Chondrocyte (in vitro differentiated cells): ENCODE measurements at places on chromosomes 1 and 21. TPM values are rescaled to one million over a fixed set of nuclear protein-coding genes. Genes with fewer than 3 reads are reported as not detected.

DNA sequence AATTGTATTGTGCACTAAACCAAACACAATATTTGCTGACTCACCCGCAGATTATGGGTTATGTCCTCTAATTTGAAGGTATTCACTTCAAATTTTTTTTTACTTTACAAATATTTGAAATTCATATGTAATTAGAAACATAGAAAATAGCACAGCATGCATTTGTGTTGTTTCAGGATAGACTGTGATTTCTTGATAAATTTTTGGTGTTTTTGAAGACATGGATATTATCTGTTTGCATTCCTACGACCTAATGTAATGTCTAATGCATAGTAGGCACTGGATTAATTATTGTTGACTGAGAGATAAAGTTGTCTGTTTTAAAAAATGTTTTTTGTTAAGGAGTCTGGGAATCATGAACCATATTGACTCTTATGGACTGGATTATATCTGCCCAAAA, 850.2 kb downstream of the BRINP3 start:
- no peak for DNase-seq

DNA sequence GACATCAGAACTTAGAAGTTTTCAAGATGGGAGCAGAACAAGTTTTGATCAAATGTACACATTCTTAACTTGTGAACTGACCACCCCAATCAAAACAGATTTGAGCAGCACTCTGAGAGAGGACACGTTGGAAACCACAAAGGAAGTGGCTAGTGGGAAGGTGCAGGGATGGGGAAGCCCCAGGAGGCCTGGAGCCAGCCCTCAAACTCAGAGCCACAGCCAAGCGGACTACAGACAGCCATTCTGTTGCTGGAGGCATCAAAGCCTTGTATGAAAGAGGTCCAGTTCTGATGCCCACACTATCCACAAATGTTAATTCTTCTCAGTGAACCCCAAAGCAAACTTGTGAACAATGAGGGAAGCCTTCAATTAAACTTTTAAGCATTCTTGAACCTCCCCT, 143.6 kb upstream of the RAB4A start:
- DNase-seq: no peak

The EPS8L3 gene
- total RNA-seq: not detected in 3 replicates

DNA sequence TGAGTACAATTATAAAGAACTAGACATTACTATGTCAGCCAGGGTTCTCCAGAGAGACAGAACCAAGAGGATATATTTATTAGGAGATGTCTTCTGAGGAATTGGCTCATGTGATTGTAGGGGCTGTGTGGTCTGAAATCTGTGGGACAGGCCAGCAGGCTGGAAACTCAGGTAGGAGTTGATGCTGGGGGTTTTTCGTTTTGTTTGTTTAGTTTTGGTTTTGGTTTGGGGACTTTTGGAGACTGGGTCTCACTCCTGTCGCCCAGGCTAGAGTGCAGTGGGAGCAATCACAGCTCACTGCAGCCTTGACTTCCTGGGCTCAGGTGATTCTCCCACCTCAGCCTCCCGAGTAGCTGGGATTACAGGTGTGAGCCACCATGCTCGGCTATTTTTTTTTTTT, 132.9 kb upstream of the ERRFI1 start:
- DNase-seq: no peak

- no peak for DNase-seq
Observed at GRCh38 chr21:33268737-33269441, 2.7 kb downstream of the IL10RB start.

The GREM2 gene
- total RNA-seq: 0.05 to 0.53 TPM (median 0.13 TPM) in 3 replicates

The AKT3 gene
- total RNA-seq: 85.0 to 113 TPM (median 111 TPM) in 3 replicates

GRCh38 chr21:42862774-42863503, 16.4 kb downstream of the WDR4 start:
- DNase-seq: no peak

The SPRR2G gene
- not detected in 3 replicates for total RNA-seq
